ENCODE measurements at places on chromosomes 13 and 19. TPM values are rescaled to one million over a fixed set of nuclear protein-coding genes. Genes with fewer than 3 reads are reported as not detected.

- no peaks in the 10 kb centered on the region for H3K27me3 ChIP-seq
- no peak overlapping the region for H3K27ac ChIP-seq
- no peak for DNase-seq
These were observed 88.7 kb upstream of the USP29 start for GRCh38 chr19:57031106-57031505.

GRCh38 chr19:15210323-15210781 lies 9.6 kb upstream of the NOTCH3 start:
- H3K27me3 ChIP-seq = no peaks in the 10 kb centered on the region
- H3K4me1 ChIP-seq = no peaks in the 10 kb centered on the region
- no peak for DNase-seq
- H3K4me3 ChIP-seq = no peak overlapping the region
- H3K36me3 ChIP-seq = no peaks in the 10 kb centered on the region
- H3K27ac ChIP-seq = no peak overlapping the region

GRCh38 chr13:23183292-23183691 lies 2.5 kb downstream of the SGCG start:
- H3K27ac ChIP-seq = no peak overlapping the region
- no peaks in the 10 kb centered on the region for H3K4me1 ChIP-seq

- H3K36me3 ChIP-seq = no peaks in the 10 kb centered on the region
- H3K27me3 ChIP-seq = no peaks in the 10 kb centered on the region
- no peak overlapping the region for H3K4me3 ChIP-seq
- no peak overlapping the region for H3K27ac ChIP-seq
These were observed 16.8 kb downstream of the CEBPG start for GRCh38 chr19:33390101-33390907.

- no peaks in the 10 kb centered on the region for H3K27me3 ChIP-seq
- no peak overlapping the region for H3K27ac ChIP-seq
- H3K36me3 ChIP-seq = no peaks in the 10 kb centered on the region
- H3K4me3 ChIP-seq = no peak overlapping the region
- no peak for DNase-seq
These were observed 53.1 kb downstream of the FGF9 start for GRCh38 chr13:21723807-21724505.

- no peak overlapping the region for H3K4me3 ChIP-seq
- no peaks in the 10 kb centered on the region for H3K36me3 ChIP-seq
- H3K27ac ChIP-seq = no peak overlapping the region
- H3K27me3 ChIP-seq = no peaks in the 10 kb centered on the region
- no peak for DNase-seq
These were observed 65.6 kb downstream of the UFM1 start for GRCh38 chr13:38415233-38415632.

- no peak overlapping the region for H3K27ac ChIP-seq
- H3K36me3 ChIP-seq = no peaks in the 10 kb centered on the region
- no peaks in the 10 kb centered on the region for H3K27me3 ChIP-seq
- no peaks in the 10 kb centered on the region for H3K4me1 ChIP-seq
- DNase-seq = no peak
These were observed 25.1 kb downstream of the CARD8 start for GRCh38 chr19:48230555-48231129.

DNA sequence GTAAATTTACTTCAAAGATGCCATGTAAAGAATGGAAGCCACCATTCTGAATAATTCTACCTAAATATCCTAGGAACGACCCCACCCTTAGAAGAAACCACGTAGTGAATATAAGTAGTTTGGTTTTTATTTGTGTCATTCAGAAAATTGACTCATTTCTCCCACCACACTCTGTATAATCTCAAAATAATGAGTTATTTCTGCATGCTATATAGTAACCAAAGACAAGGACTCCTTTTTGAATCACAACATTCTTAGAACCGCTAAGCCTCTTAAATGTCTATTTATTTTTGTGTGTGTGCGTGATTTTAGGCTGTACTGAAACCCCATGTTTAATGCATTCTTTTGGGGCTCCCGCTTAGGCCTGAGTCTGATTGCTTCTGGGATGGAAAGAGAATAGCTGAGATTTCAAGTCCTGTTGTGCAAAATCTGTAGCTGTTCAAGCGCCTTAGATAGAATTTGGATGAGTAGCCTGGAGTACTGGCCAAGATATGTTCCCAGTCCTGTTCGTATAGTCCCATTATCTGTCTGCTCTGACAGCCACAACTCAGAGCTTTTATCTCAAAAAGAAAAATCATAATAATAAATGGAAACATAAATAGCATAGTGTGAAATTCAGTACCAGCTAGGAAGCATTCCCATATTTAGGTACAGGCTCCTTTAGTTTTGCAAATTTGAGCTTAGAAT lies 532.4 kb upstream of the NBEA start:
- no peaks in the 10 kb centered on the region for H3K36me3 ChIP-seq
- no peaks in the 10 kb centered on the region for H3K4me1 ChIP-seq
- DNase-seq = no peak
- no peak overlapping the region for H3K27ac ChIP-seq

DNA sequence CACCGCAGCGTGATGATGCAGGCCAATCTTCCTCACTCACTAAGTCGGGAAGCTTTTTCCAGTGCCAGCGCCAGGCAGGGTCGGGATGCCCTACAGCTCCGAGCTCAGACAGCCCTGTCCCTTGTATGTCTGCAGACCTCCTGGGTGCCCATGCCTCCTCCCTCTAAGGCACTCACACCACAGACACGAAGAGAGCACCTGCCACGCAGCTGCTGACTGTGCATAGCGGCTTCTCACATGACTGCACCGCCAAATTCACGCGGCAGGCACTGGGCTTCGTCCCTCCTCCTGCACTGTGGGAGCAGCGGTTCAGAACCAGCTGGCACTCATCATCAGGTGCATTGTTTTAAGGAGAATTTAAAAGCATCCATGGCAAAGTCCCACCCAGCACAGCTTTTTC lies 88.1 kb downstream of the SLC7A1 start:
- no peak for DNase-seq
- no peaks in the 10 kb centered on the region for H3K36me3 ChIP-seq
- no peak overlapping the region for H3K27ac ChIP-seq
- no peaks in the 10 kb centered on the region for H3K27me3 ChIP-seq

GRCh38 chr13:39776439-39776838 lies 121.0 kb downstream of the COG6 start:
- H3K4me3 ChIP-seq = no peak overlapping the region
- no peak overlapping the region for H3K27ac ChIP-seq
- no peak for DNase-seq
- H3K36me3 ChIP-seq = no peaks in the 10 kb centered on the region
- no peaks in the 10 kb centered on the region for H3K4me1 ChIP-seq
- no peaks in the 10 kb centered on the region for H3K27me3 ChIP-seq

DNA sequence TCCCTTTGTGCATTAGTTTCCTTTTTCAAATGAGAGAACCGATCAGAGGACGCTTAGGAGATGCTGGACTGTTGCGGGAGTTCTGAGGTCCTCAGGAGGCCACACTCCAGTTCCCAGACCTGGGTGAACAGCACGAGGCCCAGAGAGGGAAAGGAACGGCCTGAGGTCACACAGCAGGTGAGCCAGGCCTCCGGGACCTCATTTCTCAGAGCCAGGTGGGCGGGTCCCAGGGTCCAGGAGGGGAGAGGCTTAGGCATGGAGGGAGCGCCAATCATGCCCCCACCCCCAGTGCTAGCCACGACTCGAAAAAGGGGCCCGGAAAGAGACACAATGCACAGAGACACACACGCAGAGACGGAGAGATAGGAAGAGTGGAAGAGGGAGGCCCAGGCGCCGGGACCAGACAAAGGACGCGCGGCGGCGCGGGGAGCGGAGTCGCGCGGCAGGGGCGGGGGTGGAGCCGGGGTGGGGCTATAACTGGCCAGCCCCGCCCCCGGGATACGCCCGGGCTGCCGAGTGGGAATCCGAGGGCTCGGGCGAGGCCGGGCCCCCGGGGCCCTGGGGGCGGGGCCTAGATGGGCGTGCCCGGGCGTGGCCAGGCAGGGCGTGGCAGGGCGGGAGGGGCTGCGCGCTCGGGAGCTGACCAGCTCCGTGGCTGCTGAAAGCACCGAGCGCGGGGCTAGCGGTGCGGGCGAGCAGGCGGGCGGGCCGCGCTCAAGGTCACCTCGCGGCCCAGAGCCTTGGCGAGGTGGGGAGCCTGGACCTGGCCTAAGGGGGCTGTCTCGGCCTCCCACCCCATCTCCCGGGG lies 1.6 kb downstream of the ELAVL3 start:
- peak; percentile 73 for DNase-seq
- peak overlapping the region; percentile 43 for H3K4me3 ChIP-seq
- no peaks in the 10 kb centered on the region for H3K27me3 ChIP-seq
- no peaks in the 10 kb centered on the region for H3K36me3 ChIP-seq

- no peak overlapping the region for H3K27ac ChIP-seq
- no peaks in the 10 kb centered on the region for H3K36me3 ChIP-seq
- DNase-seq = no peak
These were observed 10.2 kb upstream of the N4BP2L2 start for GRCh38 chr13:32548837-32549236.

GRCh38 chr19:14405380-14405757 lies 13.8 kb downstream of the DDX39A start:
- DNase-seq = no peak
- H3K27me3 ChIP-seq = no peaks in the 10 kb centered on the region
- H3K4me1 ChIP-seq = peaks cover 6% of the 10 kb centered on the region
- no peak overlapping the region for H3K27ac ChIP-seq
- no peak overlapping the region for H3K4me3 ChIP-seq
- no peaks in the 10 kb centered on the region for H3K36me3 ChIP-seq

- no peak overlapping the region for H3K4me3 ChIP-seq
- no peaks in the 10 kb centered on the region for H3K27me3 ChIP-seq
- H3K27ac ChIP-seq = no peak overlapping the region
- H3K4me1 ChIP-seq = no peaks in the 10 kb centered on the region
These were observed 19.7 kb downstream of the ADGRE3 start for GRCh38 chr19:14654786-14655560.

DNA sequence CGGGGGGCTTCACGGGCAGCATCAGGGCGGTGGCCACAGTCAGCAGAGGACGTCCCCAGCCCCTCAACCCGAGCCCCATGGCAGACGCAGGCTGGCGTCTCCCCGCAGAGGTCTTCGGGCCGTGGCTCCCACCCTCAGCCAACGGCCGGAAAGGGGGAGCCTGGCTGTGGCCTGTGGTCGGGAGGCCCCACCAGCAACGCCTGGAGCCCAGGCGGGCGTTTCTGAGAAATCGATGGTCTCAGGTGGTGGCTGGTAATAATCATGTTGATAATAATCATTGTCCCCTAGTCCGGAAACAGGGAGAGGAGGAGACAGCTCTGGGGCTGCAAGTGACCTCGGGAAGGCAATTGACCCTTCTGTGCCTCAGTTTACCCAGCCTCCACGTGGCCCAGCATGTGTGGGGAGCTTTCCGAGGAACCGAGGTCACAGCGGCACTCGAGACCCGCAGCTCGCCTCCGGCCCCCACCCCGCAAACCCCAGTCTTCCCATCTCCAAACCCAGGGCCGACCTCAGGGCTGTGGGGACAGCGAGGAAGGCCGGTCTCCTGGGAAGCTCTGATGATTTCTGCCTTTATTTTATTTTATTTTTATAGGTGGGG lies at the start of gene PRSS57:
Gene PRSS57, minus strand, starts transcription at position 101 of the 598 bp plus-strand sequence. Its CDS starts 22 bp downstream, at position 79.
- no peak within 1 kb of the TSS for H3K4me3 ChIP-seq
- H3K27ac ChIP-seq = no peak within 1 kb of the TSS
- no peaks in the 10 kb centered on the region for H3K27me3 ChIP-seq
- H3K36me3 ChIP-seq = no peaks in the 10 kb centered on the region
- no peak for DNase-seq
- H3K4me1 ChIP-seq = no peaks in the 10 kb centered on the region

GRCh38 chr13:32986552-32986951 lies 29.7 kb upstream of the KL start:
- H3K4me3 ChIP-seq = no peak overlapping the region
- H3K4me1 ChIP-seq = no peaks in the 10 kb centered on the region
- no peak for DNase-seq
- no peak overlapping the region for H3K27ac ChIP-seq
- H3K36me3 ChIP-seq = no peaks in the 10 kb centered on the region
- no peaks in the 10 kb centered on the region for H3K27me3 ChIP-seq

DNA sequence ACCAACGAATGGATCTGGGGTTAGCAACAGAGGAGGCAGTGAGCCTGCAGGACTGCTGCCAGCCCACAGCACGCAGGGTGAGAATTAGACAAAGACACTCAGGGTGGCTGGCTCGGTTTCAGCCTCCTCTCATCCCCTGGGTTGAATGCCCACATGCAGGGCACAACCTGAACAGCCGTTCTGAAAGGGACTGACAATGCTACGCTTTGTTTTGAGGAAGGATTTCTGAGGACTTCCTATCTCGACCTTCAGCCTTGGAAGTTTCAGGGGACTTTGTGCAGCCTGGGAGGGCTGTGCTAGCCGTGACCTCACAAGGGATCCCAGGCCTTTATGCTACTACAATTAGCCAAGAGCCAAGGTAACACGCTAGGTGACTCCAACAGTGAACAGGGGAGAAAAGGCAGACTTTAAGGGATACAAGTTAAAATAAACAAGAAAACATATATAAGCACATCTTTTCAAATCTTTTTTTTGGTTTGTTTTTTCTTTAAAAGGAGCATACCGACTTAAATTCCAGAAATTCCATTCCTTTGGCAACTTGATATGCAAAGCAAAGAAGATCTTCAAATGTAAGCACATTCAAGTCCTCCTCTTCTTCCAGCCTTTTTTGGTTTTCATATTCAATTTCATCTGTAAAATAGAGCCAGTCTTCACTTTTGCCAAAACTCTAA lies 34.5 kb upstream of the URAD start:
- peaks cover 30% of the 10 kb centered on the region for H3K4me1 ChIP-seq
- peak overlapping the region; percentile 61 for H3K27ac ChIP-seq
- H3K27me3 ChIP-seq = no peaks in the 10 kb centered on the region
- no peak overlapping the region for H3K4me3 ChIP-seq
- no peaks in the 10 kb centered on the region for H3K36me3 ChIP-seq

- no peak for DNase-seq
- H3K4me1 ChIP-seq = peaks cover 4% of the 10 kb centered on the region
- no peaks in the 10 kb centered on the region for H3K27me3 ChIP-seq
- H3K4me3 ChIP-seq = no peak overlapping the region
These were observed 2.8 kb downstream of the ZNF429 start for GRCh38 chr19:21508198-21508597.

DNA sequence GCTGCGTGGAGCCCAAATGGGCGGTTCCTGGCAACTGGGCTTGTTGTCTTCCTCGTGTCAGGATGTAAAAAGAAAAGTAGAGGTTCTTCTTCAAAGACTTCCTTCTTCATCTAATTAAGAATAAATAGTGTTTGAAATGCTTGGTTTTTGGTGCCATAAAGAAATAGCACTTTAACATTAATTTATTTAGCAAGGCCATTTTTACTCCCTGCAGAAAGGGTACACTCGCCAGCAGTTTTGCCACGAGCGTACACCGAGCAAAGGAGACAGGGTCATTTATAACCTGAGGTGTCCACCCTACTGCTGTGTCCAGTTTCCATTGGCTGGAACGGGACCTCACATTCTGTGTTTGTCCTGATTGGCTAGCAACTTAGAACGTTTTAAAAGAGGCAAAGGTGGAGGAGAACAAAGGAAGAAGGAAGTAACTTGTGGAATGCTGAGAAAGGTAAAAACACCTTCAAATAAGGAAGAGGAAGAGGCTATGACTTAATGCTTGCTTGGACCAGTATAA lies 21.8 kb upstream of the OR10H1 start:
- H3K4me1 ChIP-seq = peaks cover 6% of the 10 kb centered on the region
- peak overlapping the region; percentile 97 for H3K4me3 ChIP-seq
- no peaks in the 10 kb centered on the region for H3K27me3 ChIP-seq
- no peak for DNase-seq
- no peaks in the 10 kb centered on the region for H3K36me3 ChIP-seq
- H3K27ac ChIP-seq = peak overlapping the region; percentile 100

APOC4 gene
- total RNA-seq = not detected

MEIOSIN gene
- total RNA-seq = 9.2 TPM

KIR3DL1 gene
- total RNA-seq = not detected

FOSB gene
- total RNA-seq = 1.2 TPM

TMPRSS9 gene
- total RNA-seq = 8.4 TPM

TEAD2 gene
- 20.8 TPM for total RNA-seq

DNAJC15 gene
- total RNA-seq = 17.2 TPM

ANGPTL8 gene
- total RNA-seq = not detected

All from testis (tissue), 5 donors.